ENCODE measurements at places on chromosomes 6 and 20. TPM values are rescaled to one million over a fixed set of nuclear protein-coding genes. Genes with fewer than 3 reads are reported as not detected.

HTR1E gene
- not detected for total RNA-seq

CDSN gene
- total RNA-seq = not detected

TCF15 gene
- total RNA-seq = not detected

ZSCAN23 gene
- 3.9 TPM for total RNA-seq

C6orf141 gene
- not detected for total RNA-seq
